Foreskin keratinocyte (primary cell): ENCODE measurements at places on chromosomes 6 and 20.

GRCh38 chr6:52641826-52642225, 29.1 kb upstream of the TMEM14A start:
- DNase-seq, result no peak

- DNase-seq, result no peak
Observed at GRCh38 chr20:24962182-24962492, 13.1 kb downstream of the CST7 start.

DNA sequence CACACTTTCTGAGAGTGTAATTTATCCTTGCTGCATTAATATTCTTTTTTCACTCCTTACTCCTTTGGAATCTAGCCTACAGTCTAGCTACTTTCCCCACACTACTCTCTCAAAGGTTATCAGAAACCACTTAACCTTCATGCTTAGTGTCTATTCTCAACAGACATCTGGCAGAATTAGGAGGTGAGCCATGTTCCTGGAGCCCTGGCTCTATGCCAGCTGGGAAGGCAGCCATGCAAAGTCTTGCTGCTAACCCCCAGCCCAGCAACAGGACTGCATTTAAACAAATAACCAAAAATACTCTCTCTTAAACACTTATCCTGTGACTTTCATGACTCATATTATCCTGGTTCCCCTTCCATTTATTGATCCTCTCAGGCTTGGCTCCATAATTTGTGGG, 260.2 kb downstream of the BCKDHB start:
- DNase-seq, result no peak

DNA sequence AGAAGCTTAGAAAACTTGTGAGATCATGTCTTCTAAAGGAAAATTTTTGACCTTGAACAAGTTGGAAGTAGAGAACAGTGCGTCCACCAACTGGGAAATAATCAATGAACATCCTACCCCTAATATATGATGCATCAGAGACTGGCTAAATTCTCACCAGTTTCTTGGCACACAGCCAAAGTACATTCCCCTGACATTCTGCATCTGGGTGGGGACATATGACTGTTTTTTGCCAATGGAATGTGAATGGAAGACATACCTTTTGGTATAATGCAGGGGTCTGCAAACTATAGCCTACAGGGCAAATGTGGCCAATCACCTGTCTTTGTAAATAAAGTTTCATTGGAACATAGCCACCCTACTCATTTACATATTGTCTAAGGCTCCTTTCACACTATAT, 84.7 kb downstream of the HAO1 start:
- DNase-seq, result peak; percentile 57

- DNase-seq, result no peak
Observed at GRCh38 chr20:13382786-13383185, 161.7 kb downstream of the ISM1 start.
